ENCODE measurements at places on chromosomes 16 and 17.

- no peak for DNase-seq
These were observed 7.3 kb downstream of the VAT1 start for GRCh38 chr17:43014649-43015542.

GRCh38 chr16:1105888-1106620 lies 10.0 kb upstream of the C1QTNF8 start:
- DNase-seq = no peak

DNA sequence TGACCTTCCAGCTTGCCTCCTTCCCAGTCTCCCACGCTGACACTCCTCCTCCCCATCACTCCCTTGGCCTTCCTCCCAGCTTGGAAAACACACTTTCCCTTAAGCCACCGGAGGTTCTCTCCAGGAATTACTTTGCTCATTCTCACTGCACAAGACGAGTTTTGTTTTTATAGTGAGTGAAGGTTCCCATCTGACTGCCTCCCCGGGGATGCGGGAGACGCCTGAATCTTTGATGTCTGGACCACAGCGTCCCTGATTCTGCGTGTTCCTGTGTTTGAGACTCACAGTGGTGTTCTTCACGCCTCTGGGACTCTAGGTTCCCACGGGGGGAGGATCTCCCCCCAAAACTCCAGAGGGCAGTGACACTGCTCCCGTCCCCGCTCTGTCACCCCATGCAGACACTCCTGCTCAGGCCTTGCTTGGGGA lies 2.0 kb downstream of the DNAI2 start:
- no peak for DNase-seq

GRCh38 chr16:23145608-23146007 lies 3.6 kb downstream of the USP31 start:
- no peak for DNase-seq

GRCh38 chr16:22381392-22381791 lies 7.0 kb upstream of the CDR2 start:
- no peak for DNase-seq

DNA sequence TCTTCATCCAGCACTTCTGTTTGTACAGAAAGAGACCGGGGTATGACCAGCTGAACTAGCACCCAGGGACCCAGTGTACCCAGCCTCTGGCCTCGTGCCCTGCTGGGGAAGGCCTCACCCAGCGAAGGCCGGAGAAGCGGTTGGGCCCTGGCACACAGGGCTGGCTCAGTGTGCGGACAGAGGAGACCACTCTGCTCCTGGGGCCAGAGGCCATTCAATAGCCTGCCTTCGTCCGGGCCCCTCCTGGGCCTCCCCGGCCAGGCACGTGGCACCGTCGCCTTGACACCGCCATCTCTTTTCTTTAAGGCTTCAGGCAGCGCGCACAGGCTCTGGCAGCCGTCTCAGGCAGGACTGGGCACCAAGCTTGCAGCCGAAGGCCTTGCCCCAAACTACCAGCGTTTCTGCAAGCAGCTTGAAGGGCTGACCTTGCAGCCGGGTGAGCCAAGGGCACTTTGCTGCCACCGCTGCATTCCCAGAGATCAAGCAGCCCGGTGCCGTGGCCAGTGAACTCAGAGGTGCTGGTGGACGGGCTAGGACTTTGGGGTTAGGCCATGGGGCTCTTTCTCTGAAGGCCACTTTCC lies 8.0 kb downstream of the TAX1BP3 start:
- no peak for DNase-seq

GRCh38 chr17:50184611-50185398 lies 16.6 kb downstream of the COL1A1 start:
- DNase-seq = peak; percentile 14

GRCh38 chr17:17921192-17922069 lies 50.8 kb downstream of the TOM1L2 start:
- DNase-seq = no peak

- no peak for DNase-seq
These were observed 18.0 kb downstream of the C17orf67 start for GRCh38 chr17:56815711-56816110.

DNA sequence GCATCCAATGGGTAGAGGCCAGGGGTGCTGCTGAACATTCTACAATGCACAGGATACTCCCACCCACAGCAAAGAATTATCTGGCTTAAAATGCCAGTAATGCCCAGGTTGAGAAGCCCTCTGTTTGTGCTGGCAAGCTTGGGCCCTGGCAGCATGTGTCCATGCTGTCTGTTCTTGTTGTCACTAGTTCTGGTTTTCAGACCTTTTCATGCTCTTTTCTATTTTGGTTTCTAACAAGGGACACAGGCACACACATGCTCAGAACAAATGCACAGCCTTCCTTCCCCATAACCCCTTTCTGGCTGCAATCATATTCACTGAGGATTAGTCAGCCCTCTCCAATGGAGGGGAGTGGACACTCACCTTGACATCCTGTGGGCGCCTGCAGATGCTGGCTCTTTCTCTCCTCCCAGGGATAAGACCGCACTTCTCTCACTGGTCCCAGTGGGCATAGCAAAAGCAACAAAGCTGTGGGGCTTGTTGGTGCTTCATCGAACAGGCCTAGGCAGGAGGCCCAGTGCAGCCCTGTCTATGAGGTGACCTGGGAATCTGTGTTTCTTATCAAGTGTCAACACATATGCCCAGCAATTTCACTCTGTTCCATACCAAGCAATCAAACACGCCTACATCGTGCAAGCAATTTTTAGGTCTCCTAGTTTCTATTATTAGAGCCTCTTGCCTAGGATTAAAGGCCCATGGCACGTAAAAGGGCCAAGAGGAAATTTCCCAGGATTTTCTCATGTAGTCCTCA lies 271.1 kb upstream of the CCL2 start:
- DNase-seq = no peak

DNA sequence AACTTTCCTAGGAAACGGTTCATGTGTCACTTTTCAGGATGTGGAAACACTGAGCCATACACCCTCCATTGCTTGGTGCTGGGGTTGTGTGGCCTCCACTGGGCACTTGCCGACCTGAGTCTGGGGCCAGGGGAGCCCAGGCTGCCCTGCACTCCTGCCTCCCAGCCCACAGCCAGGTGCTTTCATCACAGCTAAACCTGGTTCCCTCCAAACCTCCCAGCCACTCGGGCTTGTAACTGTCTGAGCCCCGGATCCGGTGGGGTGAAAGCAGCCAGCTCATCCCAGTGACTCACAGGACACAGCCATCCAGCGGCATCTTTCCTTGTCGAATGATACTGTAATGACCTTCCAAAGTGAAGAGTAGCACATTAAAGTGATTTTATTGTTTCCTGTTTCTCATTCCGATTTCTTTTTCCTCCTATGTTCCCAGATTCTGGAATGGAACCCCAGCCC lies 19.8 kb downstream of the CARHSP1 start:
- DNase-seq = no peak

All from CD4-positive, alpha-beta T cell treated with Interferon gamma for 1 hour (primary cell).